NCI-H1417 (cell line): ENCODE measurements at places on chromosomes 2 and 18.
A peak's percentile ranks its signal among the peaks of the same experiment; 100 is the strongest.

- DNase-seq: no peak
These were observed 116.9 kb upstream of the TEX51 start for GRCh38 chr2:126781806-126782205.

DNA sequence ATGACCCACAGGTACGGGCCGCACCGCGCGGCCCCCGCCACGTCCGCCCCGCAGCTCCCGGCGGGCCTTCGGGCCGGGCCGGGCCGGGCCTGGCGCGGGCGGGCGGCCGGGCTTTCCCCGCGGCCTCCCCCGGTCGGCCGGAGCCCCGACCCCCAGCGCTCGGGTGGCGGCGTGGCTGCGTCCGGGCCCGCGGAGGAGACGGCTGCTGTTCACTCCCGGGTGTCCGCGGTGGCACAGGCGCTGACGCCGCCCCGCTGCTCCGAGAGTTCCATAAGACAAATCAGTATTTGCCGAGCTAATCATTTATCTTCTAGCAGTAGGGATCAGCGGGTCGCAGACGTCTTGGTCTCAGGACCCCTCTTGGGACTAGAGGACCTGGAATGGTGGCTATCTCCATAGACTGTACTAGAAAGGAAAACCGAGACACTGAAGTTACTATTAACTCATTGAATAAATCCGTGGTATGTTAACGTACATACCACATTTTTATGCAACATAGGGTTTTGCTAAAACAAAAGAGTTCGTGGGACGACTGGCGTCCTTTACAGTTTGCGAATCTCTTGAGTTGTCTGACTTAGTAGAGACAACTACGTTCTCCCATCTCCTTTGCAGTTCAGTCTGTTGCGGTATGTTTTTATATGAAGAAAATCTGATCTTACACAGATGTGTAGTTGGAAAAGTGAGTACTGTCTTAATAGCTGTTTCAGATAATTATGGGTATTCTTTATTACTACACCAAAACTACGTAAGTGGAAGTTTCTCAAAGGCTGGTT is 500 bp downstream of the LIMS1 start:
- DNase-seq: peak; percentile 70

DNA sequence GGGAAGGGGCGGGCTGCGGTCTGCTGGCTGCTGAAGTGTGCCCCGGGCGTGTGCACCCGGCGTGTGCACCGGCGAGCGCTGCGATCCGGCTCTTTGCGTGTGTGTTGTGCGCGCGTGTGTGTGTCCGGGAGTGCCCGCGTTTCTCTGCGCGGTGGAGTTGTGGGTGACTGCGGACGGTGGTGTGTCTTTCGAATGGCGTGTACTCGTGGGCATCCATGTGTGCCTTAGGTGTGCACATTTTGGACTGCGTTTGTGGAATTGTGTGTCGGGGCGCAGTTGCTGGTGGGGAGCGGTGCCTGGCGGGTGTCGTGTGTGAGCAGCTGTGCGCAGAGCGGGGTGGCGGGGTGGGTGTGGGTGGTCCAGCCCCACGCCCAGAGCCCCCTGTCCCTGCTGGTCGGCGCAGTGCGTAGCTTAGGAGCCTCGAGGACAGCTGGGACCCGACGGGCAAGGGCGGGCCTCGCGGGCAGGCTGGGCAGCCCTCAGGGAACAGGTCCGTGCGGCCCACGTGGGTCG is 533 bp downstream of the HPCAL1 start:
- no peak for DNase-seq

DNA sequence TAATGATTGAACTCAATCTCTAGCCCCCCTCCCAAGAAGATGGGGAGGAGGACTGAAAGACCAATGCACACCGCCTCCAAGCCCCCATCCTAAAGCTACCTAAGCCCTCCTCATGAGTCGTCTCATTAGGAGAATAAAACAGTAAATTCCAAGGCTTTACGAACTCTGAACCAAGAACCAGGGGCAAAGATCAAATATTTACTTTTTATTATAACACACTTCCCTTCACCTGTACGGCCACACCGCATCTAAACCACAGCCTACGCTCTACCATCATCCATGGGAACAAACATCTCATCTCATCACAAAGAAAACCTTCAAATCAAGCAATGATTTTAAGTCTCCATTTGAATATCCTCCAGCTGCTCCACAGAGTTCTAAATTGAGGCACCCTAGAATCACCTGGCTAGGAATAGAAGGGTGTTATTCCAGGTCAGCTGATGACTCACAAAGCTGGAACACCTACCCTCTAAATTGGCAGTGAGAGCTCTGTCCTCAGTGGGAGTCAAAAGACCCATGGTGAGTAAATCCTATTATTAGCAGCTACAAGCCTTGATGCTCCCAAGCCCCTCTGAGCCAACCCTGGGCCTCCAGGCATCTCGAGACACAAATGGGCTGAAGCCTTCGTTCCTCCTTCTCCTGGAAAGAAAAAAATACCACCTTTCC is 45.6 kb upstream of the BZW1 start:
- DNase-seq: no peak

- no peak for DNase-seq
These were observed 31.4 kb upstream of the TMEM177 start for GRCh38 chr2:119647440-119648169.
